ENCODE measurements at places on chromosomes 4 and X.

DNA sequence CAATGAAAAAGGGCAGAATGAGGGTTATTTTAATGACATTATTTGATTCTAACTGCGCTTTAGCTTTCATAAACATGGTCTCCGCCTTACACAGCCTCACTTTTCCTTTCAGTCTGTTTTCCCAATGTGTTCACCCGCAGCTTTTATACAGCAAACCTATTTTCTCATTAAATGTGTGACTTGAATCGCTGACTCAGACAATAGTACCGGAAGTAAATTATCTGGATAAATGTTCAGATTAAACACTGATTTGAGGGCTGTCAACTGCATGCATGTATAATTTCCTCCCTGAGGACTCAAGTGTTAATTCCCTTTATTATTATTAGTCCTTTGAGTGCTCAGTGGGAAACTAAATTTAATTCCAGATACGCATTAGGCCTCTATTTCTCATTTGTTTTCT, 117.3 kb downstream of the FAM133A start:
- DNase-seq, result no peak

- DNase-seq, result no peak
Observed at GRCh38 chr4:128358231-128358912, 70.8 kb upstream of the PGRMC2 start.

- no peak for DNase-seq
Observed at GRCh38 chr4:28256295-28256694, 1395.7 kb downstream of the STIM2 start.

GRCh38 chrX:88101968-88102367, 584.4 kb downstream of the KLHL4 start:
- DNase-seq, result no peak

- no peak for DNase-seq
Observed at GRCh38 chrX:9698576-9698975, 67.1 kb downstream of the GPR143 start.

- DNase-seq, result no peak
Observed at GRCh38 chr4:17187003-17187402, 288.6 kb upstream of the LDB2 start.

GRCh38 chr4:99845708-99846469, 29.3 kb downstream of the DAPP1 start:
- no peak for DNase-seq

- no peak for DNase-seq
Observed at GRCh38 chr4:92021788-92022187, 282.0 kb upstream of the GRID2 start.

- no peak for DNase-seq
Observed at GRCh38 chr4:140130677-140131076, 23.3 kb downstream of the MAML3 start.

- no peak for DNase-seq
Observed at GRCh38 chrX:134543288-134543687, 83.3 kb downstream of the HPRT1 start.

DNA sequence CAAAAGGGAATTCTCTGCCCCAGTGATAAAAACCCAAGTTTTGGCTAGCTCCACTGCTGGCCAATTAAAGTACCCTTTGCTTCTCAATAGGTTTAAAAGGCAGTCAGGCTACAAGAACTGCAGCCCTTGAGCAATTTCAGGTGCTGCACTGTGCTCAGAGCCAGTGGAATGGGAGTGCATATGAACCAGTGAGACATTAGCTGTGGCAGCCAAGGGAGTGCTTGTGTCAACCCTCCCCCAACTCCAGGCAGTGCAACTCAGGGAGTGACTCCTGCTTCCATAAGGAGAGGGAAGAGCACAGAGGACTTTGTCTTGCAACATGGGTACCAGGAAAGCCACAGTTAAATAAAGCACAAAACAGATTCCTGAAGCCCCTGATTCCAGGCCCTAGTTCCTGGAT, 61.6 kb upstream of the VAMP7 start:
- DNase-seq, result no peak

- no peak for DNase-seq
Observed at GRCh38 chrX:133402042-133402453, 13.2 kb downstream of the GPC4 start.

DNA sequence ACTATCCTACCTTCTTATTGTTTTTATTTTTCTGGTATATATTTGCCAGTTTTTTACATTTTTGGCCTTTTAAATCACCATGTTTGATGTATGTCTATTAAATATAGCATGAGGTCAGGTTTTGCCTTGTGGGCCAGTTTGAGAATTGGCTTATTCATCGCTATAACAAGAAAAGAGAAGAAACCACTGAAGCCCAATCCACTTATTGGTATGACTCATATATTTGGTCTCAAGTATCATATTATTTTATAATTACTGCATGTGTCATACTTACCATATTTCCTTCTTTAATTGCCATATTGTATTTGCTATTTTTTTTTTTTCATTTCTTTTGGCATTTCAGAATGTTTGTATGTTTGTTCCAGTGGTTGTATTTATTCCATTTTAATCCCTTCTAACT, 99.3 kb downstream of the IRF2 start:
- no peak for DNase-seq

GRCh38 chrX:23662187-23662586, 5.1 kb upstream of the PRDX4 start:
- no peak for DNase-seq

DNA sequence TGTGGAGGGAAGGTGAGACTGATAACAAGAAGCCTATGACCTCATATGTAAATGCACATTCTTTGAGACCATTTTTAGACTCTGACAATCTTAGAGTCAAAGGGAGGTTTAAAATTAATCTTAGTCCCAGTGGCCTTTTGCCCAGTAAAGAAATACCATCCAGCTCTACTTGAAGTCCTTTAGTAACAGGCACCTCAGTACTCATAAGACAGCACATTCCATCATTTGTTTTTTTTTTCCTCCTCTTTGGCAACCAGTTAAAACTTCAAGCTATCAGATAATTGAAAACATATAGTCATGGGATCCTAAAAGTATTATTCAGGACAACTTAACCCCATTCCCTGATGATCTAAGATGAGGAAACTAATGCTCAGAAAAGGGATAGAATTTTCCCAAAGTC, 4.6 kb downstream of the EDA2R start:
- DNase-seq, result no peak
